CD4-positive, alpha-beta memory T cell (primary cell): ENCODE measurements at places on chromosomes 12 and 14. TPM values are rescaled to one million over a fixed set of nuclear protein-coding genes. Genes with fewer than 3 reads are reported as not detected.
A peak's percentile ranks its signal among the peaks of the same experiment; 100 is the strongest.

DNA sequence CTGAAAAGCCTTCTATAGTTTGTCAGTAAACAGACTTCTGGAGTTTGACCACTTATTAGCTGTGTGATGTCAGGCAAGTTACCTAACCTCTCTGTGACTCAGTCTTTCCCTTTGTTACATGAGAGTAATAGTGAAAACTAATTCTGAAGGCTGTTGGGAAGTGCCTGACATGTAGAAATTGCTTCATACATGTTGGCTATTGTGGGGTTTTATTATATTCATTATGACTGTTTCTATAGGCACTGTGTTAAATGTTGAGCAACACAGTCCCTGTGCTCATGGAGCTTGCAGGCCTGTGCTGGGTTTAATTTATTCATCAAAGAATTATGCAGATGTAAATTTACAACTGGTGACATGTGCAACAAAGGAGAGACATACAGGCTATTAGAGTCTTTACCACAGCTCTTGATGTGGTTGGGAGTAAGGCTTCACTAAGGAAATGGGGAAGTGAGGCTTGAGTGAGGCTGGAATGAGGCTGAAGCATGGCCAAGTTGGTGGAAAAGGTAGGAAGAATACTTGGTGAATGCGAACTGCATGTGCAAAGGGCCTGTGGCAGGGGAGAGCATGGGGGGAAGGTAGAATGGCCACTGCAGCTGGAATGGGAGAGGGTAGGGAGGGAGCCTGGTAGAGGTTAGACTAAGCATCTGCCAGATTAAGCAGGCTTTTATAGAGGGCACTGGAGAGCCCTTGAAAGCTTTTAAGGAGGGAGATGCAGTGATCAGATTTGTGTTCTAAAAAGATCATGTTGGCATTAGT, 236.4 kb upstream of the CRY1 start:
- H3K27me3 ChIP-seq = no peaks in the 10 kb centered on the region
- no peak overlapping the region for H3K4me3 ChIP-seq
- no peaks in the 10 kb centered on the region for H3K36me3 ChIP-seq
- peaks cover 21% of the 10 kb centered on the region for H3K4me1 ChIP-seq
- H3K27ac ChIP-seq = no peak overlapping the region
- no peak for DNase-seq

DNA sequence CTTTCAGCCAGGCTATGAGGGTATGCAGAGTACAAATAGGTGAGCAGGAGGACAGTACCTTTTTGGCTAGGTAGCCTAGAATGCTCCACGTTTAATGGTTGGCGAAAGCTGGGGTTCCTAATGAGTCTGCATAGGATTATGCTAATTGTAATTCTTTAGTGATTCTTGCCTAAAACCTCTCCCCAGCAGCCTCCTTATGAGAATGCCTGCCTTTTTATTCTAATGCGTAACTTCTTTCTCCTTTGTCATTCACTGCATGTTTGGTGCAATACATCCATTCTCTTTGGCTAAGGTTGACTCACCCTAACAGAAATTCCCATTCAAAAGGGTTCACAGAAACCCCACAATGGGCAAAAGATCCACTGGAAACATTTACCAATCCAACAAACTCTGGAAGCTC, 752.2 kb downstream of the FSCB start:
- H3K4me3 ChIP-seq = no peak overlapping the region
- no peaks in the 10 kb centered on the region for H3K4me1 ChIP-seq
- no peaks in the 10 kb centered on the region for H3K36me3 ChIP-seq
- H3K27me3 ChIP-seq = no peaks in the 10 kb centered on the region

- H3K27ac ChIP-seq = peak overlapping the region; percentile 67
- peak overlapping the region; percentile 51 for H3K4me3 ChIP-seq
- H3K36me3 ChIP-seq = no peaks in the 10 kb centered on the region
- no peak for DNase-seq
- no peaks in the 10 kb centered on the region for H3K27me3 ChIP-seq
Measured at GRCh38 chr12:94208622-94208966, 60.2 kb downstream of the PLXNC1 start.

The LRP1 gene
- 11.6 TPM for total RNA-seq

DNA sequence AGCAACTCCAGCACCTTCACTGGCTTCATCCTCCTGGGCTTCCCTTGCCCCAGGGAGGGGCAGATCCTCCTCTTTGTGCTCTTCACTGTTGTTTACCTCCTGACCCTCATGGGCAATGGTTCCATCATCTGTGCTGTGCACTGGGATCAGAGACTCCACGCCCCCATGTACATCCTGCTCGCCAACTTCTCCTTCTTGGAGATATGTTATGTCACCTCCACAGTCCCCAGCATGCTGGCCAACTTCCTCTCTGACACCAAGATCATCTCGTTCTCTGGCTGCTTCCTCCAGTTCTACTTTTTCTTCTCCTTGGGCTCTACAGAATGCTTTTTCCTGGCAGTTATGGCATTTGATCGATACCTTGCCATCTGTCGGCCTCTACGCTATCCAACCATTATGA, 6.8 kb downstream of the OR11G2 start:
- H3K36me3 ChIP-seq = no peaks in the 10 kb centered on the region
- no peak for DNase-seq
- no peak overlapping the region for H3K4me3 ChIP-seq
- H3K27ac ChIP-seq = no peak overlapping the region
- H3K4me1 ChIP-seq = no peaks in the 10 kb centered on the region
- H3K27me3 ChIP-seq = no peaks in the 10 kb centered on the region

GRCh38 chr14:88605594-88605993, 42.8 kb downstream of the ZC3H14 start:
- H3K27me3 ChIP-seq = no peaks in the 10 kb centered on the region
- DNase-seq = no peak
- peaks cover 52% of the 10 kb centered on the region for H3K36me3 ChIP-seq
- no peaks in the 10 kb centered on the region for H3K4me1 ChIP-seq

DNA sequence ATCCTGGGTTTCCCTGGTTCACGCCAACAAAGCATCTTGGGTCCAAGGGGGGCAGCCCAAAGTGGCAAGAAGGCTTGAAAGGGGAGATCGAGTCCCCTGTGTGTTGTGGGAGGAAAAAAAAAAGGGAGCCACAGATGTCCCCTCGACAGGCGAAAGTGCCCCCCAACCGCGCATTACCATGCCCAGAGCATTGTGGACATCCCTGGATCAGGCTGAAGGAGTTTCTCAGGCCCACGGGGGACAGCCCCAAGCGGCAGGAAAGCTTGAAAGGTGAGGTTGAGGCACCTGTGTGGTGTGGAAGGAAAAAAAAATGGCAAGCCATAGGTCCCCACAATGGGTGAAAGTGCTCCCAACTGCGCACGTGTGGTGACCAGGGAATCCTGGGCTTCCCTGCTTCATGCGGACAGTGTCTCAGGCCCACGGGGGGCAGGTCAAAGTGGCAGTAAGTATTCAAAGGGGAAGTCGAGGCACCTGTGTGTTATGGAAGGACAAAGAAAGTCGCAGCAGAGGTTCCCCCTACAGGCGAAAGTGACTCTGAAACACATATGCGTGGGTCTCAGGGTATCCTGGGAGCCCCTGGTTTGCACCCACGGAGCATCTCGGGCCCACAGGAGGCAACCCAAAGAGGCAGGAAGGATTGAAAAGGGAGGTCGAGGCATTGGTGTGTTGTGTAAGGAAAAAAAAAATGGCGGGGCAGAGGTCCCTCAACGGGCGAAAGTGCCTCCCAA, 580.1 kb downstream of the ALG10 start:
- no peak overlapping the region for H3K27ac ChIP-seq
- no peaks in the 10 kb centered on the region for H3K36me3 ChIP-seq
- H3K4me1 ChIP-seq = no peaks in the 10 kb centered on the region
- H3K27me3 ChIP-seq = no peaks in the 10 kb centered on the region
- H3K4me3 ChIP-seq = no peak overlapping the region
- no peak for DNase-seq

DNA sequence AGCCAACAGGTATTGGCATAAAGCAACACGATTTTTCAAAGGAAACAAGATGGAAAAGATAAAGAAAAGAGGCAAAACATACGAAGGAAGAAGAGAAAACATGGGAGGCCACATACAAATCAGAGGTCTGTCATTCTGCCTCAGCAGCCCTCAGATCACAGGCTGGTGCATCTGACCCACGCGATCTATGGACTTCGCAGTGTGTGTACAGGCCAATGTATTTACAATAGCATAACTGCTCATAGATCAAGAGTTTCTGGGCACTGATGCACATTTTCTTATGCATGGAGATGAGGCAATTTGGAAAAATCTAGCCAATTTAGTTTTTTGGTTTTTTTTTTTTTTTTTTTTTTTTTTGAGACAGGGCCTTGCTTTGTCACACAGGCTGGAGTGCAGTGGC, 245.4 kb downstream of the DUSP6 start:
- no peak overlapping the region for H3K27ac ChIP-seq
- no peak for DNase-seq
- no peaks in the 10 kb centered on the region for H3K27me3 ChIP-seq
- H3K36me3 ChIP-seq = no peaks in the 10 kb centered on the region
- H3K4me1 ChIP-seq = no peaks in the 10 kb centered on the region

The RNASE7 gene
- not detected for total RNA-seq

DNA sequence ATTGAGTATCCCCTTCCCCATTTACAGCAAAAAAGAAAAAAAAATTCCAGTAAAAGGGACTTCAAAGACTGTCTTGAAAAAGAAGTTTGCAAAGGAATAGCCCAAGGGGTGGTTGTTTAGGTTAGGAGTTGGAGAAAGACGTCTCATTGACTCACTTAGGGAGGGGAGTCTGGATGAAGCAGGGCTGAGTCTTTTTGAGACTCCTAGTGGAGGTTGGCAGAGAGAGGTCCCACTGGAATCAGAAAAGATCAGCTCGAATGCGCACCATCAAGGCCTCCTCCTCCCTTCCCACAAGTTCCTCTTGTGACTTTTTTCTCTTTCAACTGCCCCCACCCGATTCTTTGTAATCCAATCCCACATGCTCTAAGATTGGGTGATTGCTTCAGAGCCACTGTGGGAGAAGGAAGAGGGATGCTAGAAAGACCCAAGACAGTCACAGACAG, 1.9 kb downstream of the ARHGEF40 start:
- no peak for DNase-seq
- no peak overlapping the region for H3K4me3 ChIP-seq
- no peaks in the 10 kb centered on the region for H3K36me3 ChIP-seq
- no peak overlapping the region for H3K27ac ChIP-seq

DNA sequence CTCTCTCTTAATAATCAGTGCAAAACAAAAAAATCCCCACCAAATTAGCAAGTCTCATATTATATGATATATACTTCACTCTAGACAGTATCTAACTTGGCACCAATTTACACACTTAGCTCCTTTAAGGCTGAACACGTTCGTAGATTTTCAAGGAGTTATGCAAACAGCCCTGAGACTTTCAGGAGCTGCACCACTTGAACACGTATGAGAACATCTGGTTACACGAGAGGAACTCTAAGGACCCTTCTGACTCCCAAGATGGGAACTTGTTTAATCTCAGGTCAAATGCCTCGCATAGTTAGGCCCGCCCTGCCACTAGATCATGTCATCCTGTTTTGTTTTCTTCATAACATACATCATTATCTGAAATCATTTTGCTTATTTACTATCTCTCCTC, 10.0 kb downstream of the SPRING1 start:
- no peak overlapping the region for H3K4me3 ChIP-seq
- no peak overlapping the region for H3K27ac ChIP-seq
- H3K27me3 ChIP-seq = no peaks in the 10 kb centered on the region
- H3K36me3 ChIP-seq = peaks cover 2% of the 10 kb centered on the region
- no peak for DNase-seq

GRCh38 chr14:38278035-38278434, 22.1 kb upstream of the CLEC14A start:
- no peaks in the 10 kb centered on the region for H3K36me3 ChIP-seq
- no peaks in the 10 kb centered on the region for H3K4me1 ChIP-seq
- DNase-seq = no peak
- no peak overlapping the region for H3K27ac ChIP-seq
- H3K27me3 ChIP-seq = no peaks in the 10 kb centered on the region

The PZP gene
- not detected for total RNA-seq

DNA sequence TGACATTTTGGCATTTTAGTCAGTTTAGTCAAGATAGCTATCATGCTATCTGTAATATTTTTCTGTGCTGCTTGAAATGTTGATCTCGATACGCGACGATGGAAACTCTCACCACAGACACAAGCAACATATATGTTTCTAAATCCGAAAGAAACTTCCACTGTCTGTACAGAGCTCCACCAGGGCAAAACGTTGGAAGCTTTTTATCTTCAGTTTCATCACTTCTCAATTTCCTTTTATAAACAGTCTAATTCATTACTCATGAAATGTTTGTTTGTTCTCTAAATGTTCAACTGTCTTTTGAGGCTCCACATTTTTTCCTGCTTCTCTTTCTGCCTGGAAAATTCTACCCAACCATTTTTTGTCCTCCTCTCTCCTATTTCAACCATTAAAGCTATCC, 737.6 kb downstream of the SLC16A7 start:
- H3K27me3 ChIP-seq = no peaks in the 10 kb centered on the region
- no peaks in the 10 kb centered on the region for H3K4me1 ChIP-seq
- no peak for DNase-seq
- no peaks in the 10 kb centered on the region for H3K36me3 ChIP-seq
- H3K27ac ChIP-seq = no peak overlapping the region

- no peaks in the 10 kb centered on the region for H3K27me3 ChIP-seq
- no peaks in the 10 kb centered on the region for H3K36me3 ChIP-seq
- no peak overlapping the region for H3K4me3 ChIP-seq
- no peaks in the 10 kb centered on the region for H3K4me1 ChIP-seq
Measured at GRCh38 chr12:69008520-69008919, 75.5 kb upstream of the CPM start.

DNA sequence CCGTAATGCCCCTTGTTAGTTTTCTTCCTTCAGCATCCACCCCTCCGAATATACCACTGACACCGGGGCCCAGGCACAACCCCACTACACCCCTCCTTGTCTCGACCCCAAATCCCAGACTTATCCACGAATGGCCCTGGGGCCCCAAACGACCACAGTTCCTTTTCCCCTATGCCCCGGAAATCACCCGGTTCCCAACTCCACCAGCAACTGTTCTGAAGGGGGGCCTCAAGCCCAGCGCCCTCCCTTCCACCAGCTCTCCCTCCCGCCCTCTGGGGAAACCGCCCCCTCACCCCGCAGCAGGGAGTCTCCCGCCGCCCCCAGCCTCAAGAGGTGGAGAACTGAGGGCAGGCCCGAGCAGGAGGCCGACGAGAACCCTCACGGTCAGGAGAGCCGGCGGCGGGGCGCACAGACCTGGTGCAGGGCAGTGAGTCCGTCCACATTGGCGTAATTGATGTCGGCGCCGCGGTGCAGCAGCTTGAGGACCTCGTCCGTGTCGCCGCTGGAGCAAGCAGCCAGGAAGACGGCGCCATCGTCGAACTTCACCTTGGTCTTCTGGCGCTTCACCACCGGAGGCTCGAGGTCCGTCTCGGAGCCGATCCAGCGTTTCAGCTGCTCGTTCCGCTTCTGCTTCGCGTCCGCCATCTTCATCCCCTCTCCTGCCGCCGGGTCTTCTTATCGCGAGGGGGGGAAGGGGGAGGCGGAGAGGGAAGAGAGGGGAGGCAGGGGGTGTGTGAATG, 446 bp downstream of the PPP1R12A start:
- H3K4me1 ChIP-seq = peaks cover 42% of the 10 kb centered on the region
- no peak for DNase-seq
- H3K27ac ChIP-seq = peak overlapping the region; percentile 91
- no peaks in the 10 kb centered on the region for H3K27me3 ChIP-seq
- peak overlapping the region; percentile 90 for H3K4me3 ChIP-seq

DNA sequence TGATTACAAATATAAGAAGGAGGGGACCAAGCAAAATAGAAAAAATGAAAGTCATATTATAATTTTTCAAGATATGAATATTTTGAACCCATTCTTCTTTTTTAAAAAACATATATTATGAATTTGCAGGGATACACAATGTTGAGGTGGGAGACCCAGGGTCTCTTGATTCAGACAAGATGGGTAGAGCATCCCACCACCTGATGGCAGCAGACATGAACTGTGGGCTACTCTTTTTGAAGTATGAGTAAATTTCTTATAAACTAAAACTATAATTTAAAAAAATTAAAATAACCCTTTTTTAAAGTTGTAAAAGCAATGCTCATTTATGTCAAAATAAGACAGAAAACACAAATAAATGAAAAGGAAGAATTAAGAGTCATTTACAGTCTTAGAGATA, 202.7 kb upstream of the PRICKLE1 start:
- H3K27me3 ChIP-seq = no peaks in the 10 kb centered on the region
- H3K36me3 ChIP-seq = no peaks in the 10 kb centered on the region
- H3K27ac ChIP-seq = no peak overlapping the region
